OCI-LY7 (cell line): ENCODE measurements at places on chromosomes 4 and X. TPM values are rescaled to one million over a fixed set of nuclear protein-coding genes. Genes with fewer than 3 reads are reported as not detected.

SMIM31 gene
- not detected in 2 replicates for total RNA-seq

FAM9B gene
- not detected in 2 replicates for total RNA-seq

TRIM60 gene
- total RNA-seq, result not detected in 2 replicates

GRID2 gene
- not detected in 2 replicates for total RNA-seq

CITED1 gene
- 0.49 TPM in 1 of 2 replicates, not detected in the other for total RNA-seq

ITGB1BP2 gene
- 7.5 and 8.9 TPM in 2 replicates for total RNA-seq

CYTL1 gene
- not detected in 2 replicates for total RNA-seq

MAOB gene
- total RNA-seq, result not detected in 2 replicates

RAB9B gene
- 1.4 TPM in 2 replicates for total RNA-seq

GC gene
- not detected in 2 replicates for total RNA-seq

FRMD7 gene
- not detected in 2 replicates for total RNA-seq

EVC gene
- total RNA-seq, result not detected in 2 replicates

BMP3 gene
- total RNA-seq, result 55.0 and 55.9 TPM in 2 replicates

S100G gene
- not detected in 2 replicates for total RNA-seq

WDR13 gene
- 40.3 and 58.5 TPM in 2 replicates for total RNA-seq

MND1 gene
- 101 and 122 TPM in 2 replicates for total RNA-seq
